Cardiac fibroblast (primary cell): ENCODE measurements at places on chromosomes 12 and 14.

- DNase-seq, result peak; percentile 99
Measured at GRCh38 chr12:116382686-116383530, 105.4 kb upstream of the MED13L start.

- no peak for DNase-seq
Measured at GRCh38 chr12:66392266-66392915, 90.1 kb downstream of the HELB start.

GRCh38 chr14:34710744-34711143, 3.6 kb downstream of the CFL2 start:
- DNase-seq, result peak; percentile 47

- no peak for DNase-seq
Measured at GRCh38 chr12:86148071-86148470, 108.1 kb downstream of the MGAT4C start.

DNA sequence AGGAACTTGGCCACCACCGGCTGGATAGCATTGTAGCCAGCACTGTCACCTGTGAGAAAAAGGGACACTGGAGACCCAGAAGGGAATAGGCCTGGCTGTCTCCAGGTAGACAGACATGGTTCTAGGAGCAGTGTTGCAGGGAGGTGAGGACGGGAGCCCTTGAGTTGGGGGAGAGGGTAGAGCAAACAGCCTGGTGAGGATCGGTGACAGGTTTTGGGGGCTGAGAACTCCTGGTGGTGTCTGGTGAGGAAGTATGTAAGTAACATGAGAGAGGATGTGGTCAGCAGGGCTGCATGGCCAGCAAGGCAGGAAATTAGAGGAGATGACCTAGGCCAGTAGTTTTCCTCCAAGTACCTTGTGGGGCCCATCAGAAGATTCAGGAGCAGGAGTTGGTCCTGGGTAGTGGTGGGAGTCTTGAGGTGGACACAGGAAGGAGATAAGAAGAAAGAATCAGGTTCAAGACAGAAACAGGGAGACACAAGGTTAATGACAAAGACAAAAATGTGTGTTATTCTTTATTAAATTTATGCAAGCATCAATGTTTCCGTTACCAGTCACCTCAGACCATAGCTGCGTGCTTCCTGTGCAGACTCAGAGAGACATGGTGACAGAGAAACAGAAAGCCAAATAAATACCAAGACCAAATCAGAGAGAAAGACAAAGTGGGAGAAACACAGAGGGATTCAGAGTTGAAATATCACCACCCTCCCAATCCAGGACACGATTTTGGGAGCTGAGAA, at the start of gene ARHGAP9:
ARHGAP9 (minus strand) TSS at position 491 of the 740 bp plus-strand sequence; CDS start at position 31, 460 bp downstream.
- DNase-seq, result no peak

GRCh38 chr14:78242086-78242485, 71.9 kb downstream of the NRXN3 start:
- DNase-seq, result no peak

- DNase-seq, result no peak
Measured at GRCh38 chr12:4267704-4268328, 5.7 kb upstream of the CCND2 start.

GRCh38 chr14:72780751-72781150, 113.2 kb downstream of the DPF3 start:
- peak; percentile 71 for DNase-seq

- no peak for DNase-seq
Measured at GRCh38 chr12:13176256-13176655, 20.3 kb upstream of the EMP1 start.

DNA sequence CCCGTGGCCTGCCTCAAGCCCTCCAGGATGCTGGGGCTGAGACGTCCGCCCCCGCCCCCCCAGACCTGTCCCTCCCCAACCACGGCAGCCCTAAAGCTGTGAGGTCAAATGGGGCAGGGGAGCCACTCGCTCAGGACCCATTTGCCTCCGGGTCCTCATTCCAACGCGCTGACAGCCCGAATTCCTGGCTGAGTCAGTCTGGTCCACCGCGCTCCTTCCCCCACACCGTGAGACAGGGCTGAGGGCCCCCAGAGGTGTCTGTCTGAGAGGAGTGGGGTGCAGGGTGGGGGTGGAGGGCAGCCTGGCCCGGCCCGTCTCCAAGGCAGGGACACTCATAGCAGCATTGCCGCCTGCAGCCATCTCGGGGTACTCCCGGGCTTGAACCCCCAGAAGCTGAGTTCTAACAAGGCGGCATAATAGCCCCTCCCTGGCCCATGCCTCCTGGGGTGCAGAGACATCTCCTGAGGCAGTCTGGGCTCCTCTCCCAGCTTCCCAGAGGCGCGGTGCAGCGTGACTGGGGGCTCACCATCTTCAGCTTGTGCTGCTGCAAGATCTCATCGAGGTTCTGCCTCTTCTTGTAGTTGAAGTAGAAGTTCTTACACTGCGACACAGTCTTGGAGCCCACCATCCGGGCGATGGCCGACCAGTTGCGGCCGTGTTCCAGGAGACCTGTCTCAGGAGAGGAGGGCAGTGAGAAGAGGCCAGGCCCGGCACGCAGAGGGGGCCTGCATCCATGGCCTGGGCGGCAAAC, 90.5 kb downstream of the RFLNA start:
- DNase-seq, result peak; percentile 88

DNA sequence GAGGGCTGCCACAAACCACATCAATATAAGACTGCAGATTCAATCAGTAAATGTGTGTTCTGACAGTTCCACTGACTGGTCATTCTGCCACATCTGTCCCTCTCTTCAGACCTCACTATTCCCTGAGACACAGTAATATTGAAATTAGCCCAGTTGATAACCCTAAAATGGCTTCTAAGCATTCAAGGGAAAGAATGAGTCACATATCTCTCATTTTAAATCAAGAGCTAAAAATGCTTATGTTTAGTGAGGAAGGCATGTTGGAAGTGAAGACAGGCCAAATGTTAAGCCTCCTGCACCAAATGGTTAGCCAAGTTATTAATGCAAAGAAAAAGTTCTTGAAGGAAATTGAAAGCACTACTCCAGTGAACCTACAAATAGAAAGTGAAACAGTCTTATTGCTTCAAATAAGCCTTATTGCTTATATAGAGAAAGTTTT, 24.5 kb upstream of the KIF21A start:
- DNase-seq, result peak; percentile 24

DNA sequence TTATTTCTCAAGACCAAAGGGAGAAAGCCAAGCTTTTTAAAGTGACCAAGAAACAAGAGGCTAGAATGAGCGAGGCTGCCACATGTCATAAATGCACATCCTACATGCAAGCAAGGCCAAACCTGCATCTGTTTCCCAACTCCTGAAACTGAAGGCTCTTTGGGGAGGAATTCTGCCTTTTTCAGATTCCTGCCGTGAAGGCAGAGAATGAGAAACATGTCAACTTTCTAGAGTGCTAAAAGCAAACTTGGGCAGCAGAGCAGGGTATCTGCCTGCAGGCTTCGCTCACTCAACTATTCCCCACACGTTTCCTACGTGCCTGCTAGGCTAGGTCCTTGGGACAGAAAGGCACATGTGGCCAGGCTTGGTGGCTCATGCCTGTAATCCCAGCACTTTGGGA, 15.2 kb downstream of the DPF3 start:
- DNase-seq, result no peak

DNA sequence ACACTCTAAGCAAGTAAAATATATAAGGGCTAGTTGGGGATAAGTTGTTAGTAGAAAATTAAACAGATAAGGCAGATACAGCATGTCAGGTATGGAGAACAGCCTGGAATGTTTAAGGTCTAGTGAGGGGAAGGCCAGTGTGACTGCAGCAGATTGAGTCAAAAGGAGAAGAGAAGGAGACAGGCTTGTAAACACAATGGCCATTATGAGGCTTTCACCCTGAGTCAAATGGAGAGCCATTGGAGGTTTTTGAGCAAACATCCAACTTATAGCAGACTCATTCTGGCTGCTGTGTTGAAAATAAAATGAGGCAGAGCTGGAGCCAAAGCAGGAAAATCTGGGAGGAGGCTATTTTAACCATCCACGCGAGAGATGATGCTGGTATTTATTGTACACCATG, 142.0 kb downstream of the DUSP6 start:
- DNase-seq, result no peak

DNA sequence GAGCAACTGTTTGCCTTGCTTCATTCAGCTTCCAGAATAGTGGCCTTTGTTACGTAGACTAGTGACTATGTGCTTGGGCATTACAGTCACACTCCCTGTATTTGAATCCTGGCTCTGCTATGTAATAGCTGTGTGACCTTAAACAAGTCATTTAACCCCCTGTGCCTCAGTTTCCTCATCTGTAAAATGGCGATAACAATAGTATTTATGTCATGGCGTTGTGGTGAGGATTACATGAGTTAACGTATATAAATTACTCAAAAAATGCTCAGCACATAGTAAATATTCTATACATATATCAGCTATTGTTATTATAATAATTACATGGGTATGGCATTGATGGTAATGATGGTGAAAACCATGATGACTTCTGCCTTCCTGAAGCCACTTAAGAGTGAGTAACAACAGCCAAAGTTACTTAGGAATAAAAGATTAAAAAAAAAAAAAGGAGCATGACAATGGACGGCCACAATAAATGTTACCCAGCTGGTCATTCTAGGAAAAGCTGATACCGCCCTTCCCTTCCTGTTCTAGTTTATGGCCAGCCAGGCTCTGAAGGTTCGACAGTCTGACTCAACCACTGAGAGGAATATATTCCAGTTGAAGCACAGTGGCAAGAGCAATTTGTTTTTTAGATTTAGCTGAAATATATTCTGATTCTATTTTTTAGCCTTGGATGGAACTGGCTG, 9.9 kb upstream of the ADIPOR2 start:
- DNase-seq, result peak; percentile 65

GRCh38 chr14:75051556-75051899, 261 bp upstream of the MLH3 start:
- DNase-seq, result no peak

GRCh38 chr12:112627851-112628250, 163.7 kb upstream of the RPH3A start:
- no peak for DNase-seq

DNA sequence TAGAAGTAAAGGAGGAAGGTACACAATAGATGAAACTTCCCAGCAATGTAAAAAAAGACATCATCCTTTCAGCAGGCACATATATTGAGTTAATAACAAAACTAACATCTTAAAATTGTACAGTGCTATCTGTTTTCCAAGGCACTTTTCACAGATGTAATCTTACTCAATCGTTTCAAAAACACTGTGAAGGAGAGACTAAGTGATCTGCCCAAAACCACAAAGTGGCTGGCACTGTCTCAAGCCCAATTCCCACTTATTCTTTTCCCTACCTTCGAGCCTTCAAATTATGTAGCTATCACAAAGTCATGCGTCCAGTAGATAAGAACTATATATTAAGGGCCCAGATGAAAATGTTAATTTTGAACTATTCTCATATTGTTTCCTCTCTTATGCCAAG, 193.6 kb upstream of the RASSF8 start:
- DNase-seq, result no peak

GRCh38 chr12:13592063-13592942, 389.1 kb downstream of the GRIN2B start:
- no peak for DNase-seq

DNA sequence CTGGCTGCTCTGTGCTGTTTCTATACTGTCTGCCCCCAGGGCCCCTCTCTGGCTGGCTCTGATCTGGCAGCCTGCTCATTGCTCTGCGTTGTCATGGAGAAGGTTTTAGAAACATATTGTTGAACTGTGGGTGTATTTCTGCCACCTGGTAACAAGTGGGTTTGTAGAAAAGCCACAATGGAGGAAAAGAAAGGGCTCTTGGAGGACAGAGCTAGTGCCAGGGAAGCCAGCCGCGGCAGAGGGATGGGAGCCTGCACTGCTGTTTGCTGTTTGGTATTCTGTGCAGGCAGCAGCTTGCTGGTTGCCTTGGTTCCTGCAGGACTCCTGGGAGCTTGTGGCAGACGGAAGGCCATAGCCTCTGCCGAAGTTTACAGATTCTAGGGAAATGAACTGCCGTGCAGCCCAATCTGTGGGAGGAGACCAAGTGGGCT, 15.1 kb downstream of the CCDC177 start:
- DNase-seq, result no peak

- DNase-seq, result no peak
Measured at GRCh38 chr12:89436062-89436461, 83.8 kb upstream of the DUSP6 start.

DNA sequence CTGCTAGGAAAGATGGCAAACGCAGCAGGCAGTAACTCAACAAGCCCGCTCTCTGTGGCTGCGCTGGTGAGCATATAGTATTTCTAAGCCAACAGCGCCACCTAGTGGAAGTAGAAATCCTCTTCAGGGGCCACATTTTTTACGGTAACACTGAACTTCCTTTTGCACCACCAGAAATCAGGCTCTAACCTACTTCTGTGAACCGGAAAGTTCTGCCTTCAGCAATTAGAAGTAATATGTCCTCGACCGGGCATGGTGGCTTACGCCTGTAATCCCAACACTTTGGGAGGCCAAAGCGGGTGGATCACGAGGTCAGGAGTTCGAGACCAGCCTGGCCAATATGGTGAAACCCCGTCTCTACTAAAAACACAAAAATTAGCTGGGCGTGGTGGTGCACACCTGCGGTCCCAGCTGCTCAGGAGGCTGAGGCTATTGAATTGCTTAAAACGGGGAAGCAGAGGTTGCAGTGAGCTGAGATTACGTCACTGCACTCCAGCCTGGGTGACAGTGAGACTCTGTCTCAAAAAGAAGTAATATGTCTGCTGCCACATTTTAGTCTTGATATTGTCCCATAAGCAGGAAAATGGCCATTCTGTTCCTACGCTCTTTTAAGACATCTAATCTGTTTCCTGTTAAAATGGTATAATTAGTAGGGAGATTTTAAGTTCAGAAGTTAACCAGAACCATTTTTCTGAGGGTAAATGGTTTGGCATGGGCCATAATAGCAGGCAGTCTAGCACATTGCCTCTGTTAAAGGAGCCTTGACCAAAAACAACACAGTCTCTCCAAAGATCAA, 26.8 kb downstream of the APOBEC1 start:
- DNase-seq, result peak; percentile 87
